ENCODE measurements at places on chromosomes 11 and 22.
A peak's percentile ranks its signal among the peaks of the same experiment; 100 is the strongest.

- DNase-seq, result no peak
These were observed 2.9 kb downstream of the SLC16A8 start for GRCh38 chr22:38080850-38081635.

- DNase-seq, result no peak
These were observed 44.6 kb downstream of the PRCP start for GRCh38 chr11:82855616-82856015.

- no peak for DNase-seq
These were observed 30.7 kb downstream of the KRTAP5-5 start for GRCh38 chr11:1660111-1660867.

DNA sequence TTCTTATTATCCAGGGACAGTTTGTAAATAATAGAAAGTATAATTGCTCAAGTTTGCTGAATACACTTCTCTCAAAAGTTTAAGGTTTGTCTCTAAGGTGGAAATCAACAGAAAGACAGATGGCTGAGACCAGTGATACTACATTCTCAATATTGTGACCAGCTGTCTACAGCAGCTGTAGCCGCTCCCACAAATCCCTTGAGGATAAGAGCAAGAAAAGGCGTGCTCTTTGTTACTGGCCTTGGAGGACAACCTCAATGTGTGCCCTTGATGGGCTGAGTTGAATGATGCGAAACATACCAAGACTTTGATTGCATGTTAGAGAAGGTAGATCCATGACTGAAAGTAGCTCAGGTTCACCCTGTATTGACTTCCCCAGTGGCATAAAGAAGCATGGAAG, 6.1 kb downstream of the OR6M1 start:
- DNase-seq, result no peak

DNA sequence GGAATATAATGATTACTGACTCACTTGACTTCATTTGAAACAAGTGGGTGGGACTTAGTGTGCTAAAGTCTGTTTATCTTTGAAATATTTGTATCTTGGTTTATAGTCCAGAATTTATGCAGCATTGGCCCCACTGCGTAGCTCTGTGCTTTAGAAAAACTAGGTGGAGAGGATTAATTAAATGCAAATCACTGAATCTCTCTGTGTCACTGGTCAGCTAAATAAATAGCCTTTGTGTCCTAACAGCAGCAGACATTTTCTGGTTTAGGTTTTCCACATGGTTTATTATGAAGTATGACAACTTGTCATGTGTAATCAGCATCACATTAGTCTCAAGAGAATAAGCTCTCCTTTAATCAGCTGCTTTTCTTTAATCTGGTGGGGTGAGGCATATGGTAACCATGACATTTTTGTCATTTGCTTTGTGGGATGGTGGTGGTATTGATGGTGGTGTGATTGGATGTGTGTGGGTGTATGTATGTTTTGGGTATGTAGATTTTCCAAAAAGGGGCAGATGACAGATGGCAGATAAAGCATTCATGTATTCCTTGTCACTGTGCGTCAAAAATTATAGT, 33.9 kb downstream of the BCL2L13 start:
- no peak for DNase-seq

- no peak for DNase-seq
These were observed 38.2 kb downstream of the KIAA0930 start for GRCh38 chr22:45202333-45203149.

DNA sequence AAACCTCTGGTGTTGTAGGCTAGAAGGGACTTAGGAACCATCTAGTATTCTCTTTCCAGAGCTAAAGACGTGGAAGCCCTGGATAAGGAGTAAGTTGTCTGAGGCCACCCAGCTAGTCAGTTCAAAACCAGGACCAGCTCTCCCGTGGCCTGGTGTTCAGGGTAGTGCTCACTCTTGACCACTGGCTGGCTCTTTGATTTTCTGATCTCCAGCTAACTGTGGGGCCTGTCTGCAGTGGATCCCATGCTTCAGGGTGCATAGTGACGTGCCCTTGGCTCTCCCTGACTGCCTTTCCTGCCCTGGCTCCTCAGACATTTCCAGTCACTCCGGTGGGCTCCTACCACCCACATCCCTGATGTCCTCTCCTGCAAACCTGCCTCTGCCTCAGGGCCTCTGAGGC, 1.3 kb downstream of the CLMP start:
- DNase-seq, result no peak

GRCh38 chr11:20367313-20367948, 3.9 kb downstream of the HTATIP2 start:
- peak; percentile 39 for DNase-seq

DNA sequence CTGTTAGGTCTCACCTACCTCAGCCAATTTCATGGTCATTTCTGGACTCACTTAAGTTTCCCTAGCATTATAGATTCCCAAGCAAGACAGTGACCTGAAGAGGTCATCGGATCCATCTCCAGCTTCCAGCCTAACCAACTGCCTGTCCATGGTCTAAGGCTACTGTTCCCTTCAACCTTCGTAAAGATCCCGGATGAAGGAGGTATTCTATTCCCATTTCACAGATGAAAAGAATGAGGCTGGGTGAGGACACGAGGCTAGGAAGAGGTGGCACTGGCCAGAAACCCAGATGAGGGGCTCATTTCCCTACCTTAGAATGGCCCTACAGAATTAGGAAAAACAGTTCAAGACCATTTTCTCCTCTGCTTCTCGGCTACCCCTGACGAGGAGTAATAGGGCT, 31.3 kb upstream of the DRD2 start:
- no peak for DNase-seq

DNA sequence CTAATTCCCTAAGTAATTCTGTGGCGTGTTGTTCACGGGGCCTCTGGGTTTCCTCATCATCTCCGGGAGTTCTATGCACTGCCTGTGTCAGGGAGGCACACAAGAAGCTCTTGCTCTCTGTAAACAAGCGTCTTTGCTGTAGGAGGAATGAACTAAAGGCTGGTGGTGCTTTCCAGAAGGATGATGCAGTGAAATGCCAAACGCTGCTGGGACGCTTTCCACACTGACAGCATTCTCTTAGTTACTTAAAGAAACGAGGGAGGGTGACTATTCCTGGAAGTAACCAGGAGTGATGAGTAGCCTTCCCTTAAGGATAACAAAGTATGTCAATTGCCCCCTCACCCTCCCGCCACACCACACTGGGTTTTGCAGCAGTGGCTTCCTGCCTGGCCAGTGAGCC, 38.5 kb upstream of the NUP50 start:
- no peak for DNase-seq

GRCh38 chr11:101584655-101585054, 848 bp upstream of the TRPC6 start:
- DNase-seq, result no peak

DNA sequence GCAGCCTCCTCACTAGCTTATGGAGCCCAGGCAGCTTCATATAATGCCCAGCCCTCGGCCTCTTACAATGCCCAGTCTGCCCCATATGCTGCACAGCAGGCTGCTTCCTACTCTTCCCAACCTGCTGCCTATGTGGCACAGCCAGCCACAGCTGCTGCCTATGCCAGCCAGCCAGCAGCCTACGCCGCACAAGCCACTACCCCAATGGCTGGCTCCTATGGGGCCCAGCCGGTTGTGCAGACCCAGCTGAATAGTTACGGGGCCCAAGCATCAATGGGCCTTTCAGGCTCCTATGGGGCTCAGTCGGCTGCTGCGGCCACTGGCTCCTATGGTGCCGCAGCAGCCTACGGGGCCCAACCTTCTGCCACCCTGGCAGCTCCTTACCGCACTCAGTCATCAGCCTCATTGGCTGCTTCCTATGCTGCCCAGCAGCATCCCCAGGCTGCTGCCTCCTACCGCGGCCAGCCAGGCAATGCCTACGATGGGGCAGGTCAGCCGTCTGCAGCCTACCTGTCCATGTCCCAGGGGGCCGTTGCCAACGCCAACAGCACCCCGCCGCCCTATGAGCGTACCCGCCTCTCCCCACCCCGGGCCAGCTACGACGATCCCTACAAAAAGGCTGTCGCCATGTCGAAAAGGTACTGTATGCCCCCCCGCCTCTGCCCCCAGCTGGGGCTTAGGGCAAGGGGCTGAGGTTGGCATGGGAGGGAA, 8.8 kb downstream of the RBM14 start:
- DNase-seq, result no peak

DNA sequence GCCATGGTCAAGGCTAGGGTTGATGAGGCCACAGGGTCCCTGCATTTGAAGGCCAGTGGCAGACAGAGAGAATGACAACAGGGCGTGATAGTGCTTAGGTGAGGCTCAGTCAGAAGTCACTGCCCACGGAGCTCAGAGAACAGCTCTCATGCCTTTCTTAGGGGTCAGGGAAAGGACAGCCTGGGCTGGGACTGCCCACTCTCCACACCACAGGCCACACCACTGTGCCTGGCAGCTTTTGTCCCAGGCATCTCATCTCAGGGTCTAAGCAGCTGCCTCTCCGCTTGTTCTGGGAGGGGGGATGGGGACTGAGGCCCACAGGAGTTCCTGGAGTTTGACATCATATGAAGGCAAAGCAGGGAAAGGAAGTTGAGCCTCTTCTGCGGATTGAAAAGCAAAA, 150.2 kb upstream of the B3GAT1 start:
- no peak for DNase-seq

DNA sequence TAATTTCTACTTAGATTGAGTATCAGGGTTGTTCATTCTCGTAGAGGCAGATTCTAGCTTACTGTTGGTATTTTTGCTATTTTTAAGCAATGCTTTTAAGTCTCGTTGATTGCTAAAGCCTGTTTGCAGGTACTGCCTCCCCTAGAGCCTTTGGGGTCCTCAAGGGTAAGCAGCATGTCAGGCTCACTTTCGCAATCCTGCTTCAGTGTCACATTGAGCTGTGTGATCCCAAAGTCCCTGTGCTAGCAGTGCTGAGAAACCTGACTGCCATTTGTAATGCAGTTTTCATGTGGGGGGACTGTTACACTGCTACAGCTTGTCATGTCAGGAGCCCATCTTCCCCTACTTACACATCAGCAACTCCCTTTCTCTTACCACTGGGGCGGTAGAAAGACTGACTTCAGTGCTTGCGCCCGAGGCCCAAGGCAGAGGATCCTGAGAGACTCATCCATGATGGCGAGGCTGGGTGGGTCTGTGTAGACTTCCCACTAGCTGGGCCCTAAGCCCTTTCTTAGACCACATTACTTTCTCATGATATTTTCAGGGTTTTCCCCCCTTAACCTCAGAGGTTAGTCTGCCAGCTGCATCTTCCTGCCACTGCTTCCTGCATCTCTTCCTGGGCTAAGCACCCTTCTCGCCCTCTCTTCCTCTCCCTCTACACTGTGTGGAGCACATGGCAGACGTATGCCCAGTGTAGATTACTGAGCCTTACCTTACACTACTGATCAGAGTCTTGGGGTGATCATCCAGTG, 40.8 kb upstream of the ST14 start:
- no peak for DNase-seq

- no peak for DNase-seq
These were observed 340.1 kb downstream of the MN1 start for GRCh38 chr22:27461470-27461869.

GRCh38 chr11:107275632-107276031, 182.0 kb downstream of the CWF19L2 start:
- no peak for DNase-seq

DNA sequence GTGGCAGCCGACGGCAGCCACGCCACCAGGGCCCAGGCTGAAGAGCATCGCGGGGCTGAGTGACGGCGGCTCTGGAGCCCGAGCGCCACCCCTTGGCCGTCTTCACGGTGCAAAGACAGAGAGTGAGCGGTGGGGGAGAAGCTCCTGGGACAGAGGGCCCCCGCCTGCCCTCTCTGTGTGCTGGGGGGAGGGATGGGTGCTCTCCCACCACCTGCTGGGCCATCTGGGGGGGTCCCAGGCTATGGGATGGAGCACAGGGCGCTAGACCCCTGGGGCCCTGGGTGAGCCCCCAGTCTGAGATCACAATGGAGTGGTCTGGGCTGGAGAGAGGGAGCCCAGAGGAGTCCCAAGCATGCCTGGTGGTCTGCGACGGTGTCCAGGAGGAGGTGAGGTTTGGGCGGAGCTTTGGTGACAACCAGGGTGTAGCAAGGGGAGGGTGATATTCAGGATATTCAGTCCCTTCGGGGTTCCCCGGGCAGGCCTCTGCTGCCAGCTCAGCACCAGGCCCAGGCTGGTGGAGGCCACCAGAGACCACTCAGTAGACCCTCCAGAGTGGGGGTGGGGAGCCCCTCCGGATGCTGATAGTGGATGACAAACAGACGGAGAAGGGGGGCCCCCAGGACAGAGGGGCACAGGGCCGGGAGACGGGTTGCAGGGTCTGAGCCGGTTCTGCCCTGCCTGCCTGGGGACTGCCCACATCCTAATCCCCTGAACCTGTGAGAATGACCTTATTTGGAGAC, 78.1 kb upstream of the PRR5 start:
- DNase-seq, result no peak

DNA sequence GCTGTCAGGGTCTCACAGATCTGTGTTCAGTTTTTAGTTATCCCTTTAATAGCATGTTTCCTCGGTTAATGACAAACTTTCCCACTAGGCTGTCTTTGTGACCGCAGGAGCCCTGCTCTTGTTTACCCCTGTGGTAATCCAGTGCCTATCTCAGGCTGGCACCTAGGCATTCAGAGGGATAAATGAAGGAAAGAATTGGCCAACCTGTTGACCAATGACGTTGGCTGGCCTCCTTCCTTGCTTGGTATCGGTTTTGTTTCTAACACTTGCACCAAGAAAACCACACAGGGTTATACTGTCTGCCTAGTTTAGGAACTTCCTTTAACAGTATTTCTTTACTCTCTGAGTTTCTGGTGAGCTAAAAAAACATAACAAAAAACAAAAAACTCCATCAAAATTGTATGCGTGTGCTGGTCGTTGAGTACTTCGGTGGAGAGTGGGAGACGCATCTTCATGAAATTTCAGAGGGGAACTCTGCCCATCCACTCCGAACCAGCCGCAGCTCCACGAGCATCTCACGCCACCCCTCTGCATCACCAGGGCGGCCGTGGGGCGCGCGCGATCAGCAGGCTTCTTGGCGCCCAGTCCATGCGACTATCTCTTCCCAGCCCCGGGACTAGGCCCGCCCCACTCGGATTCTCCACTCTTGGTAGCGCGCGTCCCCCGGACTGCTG, 563 bp upstream of the ENDOD1 start:
- DNase-seq, result no peak

- no peak for DNase-seq
These were observed 21.9 kb upstream of the GRIA4 start for GRCh38 chr11:105588001-105588400.

GRCh38 chr11:24598641-24599040, 101.8 kb downstream of the LUZP2 start:
- no peak for DNase-seq

GRCh38 chr11:109973486-109973885, 119.7 kb upstream of the ZC3H12C start:
- no peak for DNase-seq

GRCh38 chr11:100863080-100863581, 176.0 kb downstream of the ARHGAP42 start:
- no peak for DNase-seq

GRCh38 chr11:35077709-35078469, 61.1 kb upstream of the CD44 start:
- DNase-seq, result no peak

GRCh38 chr11:125441648-125442410, 54.2 kb downstream of the FEZ1 start:
- DNase-seq, result no peak

- DNase-seq, result no peak
These were observed 30.8 kb downstream of the MPPED1 start for GRCh38 chr22:43442386-43443151.

GRCh38 chr11:132257871-132258270, 887.5 kb downstream of the NTM start:
- no peak for DNase-seq

GRCh38 chr22:43811777-43812148, 342 bp downstream of the EFCAB6 start:
- no peak for DNase-seq

GRCh38 chr11:127281534-127281933, 281.0 kb upstream of the KIRREL3 start:
- no peak for DNase-seq

All from stimulated activated CD4-positive, alpha-beta T cell treated with anti-CD3 and anti-CD28 coated beads, Interleukin-1b, Interleukin-23, amount 100 ng/mL, for 1 hour (primary cell).